Activated CD4-positive, CD25-positive, alpha-beta regulatory T cell (primary cell): ENCODE measurements at places on chromosomes 4 and X.

DNA sequence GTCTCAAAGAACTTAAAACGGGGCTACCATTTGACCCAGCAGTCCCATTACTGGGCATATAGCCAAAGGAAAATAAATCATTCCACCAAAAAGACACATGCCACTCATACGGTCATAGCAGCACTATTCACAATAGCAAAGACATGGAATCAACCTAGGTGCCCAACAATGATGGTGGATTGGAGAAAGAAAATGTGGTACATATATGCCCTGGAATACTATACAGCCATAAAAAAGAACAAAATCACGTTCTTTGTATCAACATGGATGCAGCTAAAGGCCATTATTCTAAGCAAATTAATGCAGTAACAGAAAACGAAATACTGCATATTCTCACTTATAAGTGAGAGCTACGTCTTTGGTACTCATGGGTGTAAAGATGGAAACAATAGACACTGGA, 138.1 kb upstream of the NEIL3 start:
- no peak for DNase-seq

DNA sequence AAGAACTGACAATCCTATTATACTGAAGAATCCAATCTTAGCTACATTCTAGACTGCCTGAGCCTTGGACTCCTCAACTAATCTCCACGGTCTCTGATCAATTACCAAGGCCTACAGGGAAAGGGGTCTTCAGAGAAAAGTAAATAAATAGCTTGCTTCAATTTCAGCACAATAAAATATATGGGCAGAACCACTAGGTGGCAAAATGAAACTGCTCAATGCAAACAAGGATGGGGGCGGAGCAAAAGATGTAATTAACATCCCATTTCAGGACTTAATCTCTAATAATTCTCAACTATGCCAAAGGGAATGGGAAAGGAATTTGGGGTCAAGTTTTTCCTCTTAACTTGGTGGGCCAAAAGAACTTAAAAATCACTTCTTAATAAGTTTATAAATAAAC, 78.4 kb upstream of the MAP3K15 start:
- peak; percentile 1 for DNase-seq

GRCh38 chr4:169810325-169811323, 52.9 kb upstream of the HPF1 start:
- DNase-seq = no peak

DNA sequence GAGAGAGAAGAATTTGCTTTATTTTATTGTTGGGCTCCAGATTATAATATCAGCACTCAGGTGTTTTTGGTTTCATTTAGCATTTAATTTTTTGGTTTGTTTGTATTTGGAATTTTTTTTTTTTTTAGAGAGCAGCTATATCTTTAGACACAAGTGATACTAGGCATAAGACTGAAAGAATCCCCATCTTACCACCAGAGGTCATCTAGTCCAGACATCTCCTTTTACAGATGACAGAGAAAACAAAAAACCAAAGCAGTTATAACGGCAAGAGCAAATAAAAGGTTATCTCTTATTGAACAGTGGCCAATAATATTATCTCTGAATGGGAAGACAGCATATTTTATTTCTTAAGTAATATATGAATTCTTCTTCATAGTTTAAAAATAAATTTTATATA, 22.8 kb downstream of the USP38 start:
- no peak for DNase-seq

DNA sequence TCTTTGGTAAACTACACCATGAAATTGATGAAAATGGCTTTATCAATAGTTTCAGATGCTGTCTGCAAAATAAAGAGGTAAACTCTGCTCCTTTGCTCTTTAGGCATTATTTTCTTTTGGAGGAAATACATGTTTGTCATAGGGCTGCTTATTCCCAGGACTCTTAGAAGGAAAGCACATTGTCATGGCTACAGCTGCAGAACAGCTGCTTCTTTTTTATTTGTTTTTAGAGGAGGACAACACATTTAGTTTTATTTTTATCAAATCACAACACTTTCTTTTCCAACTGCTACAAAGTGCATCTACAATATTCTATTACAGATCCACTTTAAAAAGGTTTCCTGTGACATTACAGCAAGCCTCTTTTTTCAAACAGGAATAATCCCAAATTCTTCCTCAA, 12.7 kb upstream of the HPF1 start:
- no peak for DNase-seq

DNA sequence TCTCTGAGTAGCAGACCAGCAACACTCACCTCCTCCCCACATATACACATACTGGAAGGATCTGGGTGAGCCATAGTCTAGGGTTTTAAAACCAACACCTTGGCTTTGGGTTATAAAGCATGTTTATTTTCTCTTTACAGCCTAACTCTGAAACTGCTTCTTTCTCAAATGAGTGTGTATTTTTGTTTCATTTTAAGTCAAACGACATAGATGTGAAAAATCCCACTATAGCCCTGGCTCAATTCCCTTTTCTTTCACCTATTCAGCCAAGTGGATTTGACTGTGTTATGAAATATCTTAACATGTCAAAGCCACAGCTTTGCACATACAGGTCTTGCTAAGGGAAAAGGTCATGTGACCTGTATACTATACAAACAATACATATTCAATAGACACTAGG, 13.8 kb downstream of the NEXMIF start:
- no peak for DNase-seq

DNA sequence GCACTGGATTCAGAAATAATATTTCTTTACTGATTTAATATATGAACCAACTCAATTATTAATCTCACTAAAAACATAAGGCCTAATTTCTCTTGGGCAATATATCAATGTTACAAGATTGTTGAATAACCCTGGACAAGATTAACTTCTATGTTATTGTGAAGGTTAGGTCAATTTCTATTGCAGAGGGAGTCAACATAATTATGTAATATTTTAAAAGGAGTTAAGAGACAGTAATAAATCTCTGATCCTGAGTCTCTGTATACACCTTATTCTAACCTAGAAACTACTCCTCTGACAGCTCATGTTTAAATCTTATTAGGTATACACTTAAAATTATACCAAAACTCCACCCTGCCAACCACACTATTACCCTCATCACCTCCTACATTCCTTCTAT, 15.1 kb upstream of the GPRIN3 start:
- DNase-seq = no peak

GRCh38 chrX:98956014-98956413, 1454.1 kb downstream of the PCDH19 start:
- DNase-seq = no peak

GRCh38 chr4:173998471-173999144, 284.9 kb downstream of the FBXO8 start:
- DNase-seq = no peak

DNA sequence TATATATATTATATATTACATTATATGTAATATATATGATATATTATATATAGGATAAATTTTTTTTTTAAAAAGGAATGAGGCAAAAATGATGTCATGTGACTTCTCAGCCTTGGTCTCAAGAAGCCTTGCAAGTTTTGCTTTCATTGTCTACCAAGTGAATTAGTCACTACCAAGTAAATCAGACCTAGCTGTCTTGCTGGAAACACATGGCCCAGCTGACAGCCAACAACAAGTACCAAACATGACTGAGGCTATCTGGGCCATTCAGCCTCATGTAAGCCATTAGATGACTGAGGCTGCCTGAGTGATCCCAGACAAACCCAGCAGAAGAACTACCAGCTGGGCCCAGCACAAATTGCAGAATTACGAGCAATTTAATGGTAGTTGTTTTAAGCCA, 44.9 kb downstream of the HAND2 start:
- no peak for DNase-seq

DNA sequence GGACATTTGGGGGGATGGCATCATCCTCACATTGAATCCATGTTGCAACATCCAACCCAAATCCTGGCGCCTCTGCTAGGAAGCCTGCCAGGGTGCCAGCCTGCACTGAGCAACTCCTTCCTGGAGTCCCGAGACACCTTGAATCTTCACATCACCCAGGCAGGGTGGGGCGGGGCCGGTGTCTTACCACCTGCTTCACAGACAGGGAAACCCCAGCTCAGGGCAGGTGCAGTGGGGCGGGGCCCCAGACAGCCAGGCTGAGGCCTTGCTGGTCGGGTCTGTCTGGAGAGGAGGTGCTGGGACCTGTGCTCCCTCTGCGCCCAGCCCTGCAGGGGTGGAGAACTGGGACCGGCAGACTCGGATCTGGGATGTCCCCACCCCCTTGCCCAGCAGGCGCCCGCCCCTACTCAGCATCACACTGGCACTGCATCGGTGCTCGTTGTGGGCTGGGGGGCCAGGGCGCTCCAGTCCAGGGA, 31.5 kb upstream of the HTRA3 start:
- DNase-seq = no peak

GRCh38 chr4:33064238-33064637, 2344.1 kb downstream of the PCDH7 start:
- no peak for DNase-seq

GRCh38 chr4:14334166-14334565, 668.1 kb upstream of the CPEB2 start:
- DNase-seq = no peak

DNA sequence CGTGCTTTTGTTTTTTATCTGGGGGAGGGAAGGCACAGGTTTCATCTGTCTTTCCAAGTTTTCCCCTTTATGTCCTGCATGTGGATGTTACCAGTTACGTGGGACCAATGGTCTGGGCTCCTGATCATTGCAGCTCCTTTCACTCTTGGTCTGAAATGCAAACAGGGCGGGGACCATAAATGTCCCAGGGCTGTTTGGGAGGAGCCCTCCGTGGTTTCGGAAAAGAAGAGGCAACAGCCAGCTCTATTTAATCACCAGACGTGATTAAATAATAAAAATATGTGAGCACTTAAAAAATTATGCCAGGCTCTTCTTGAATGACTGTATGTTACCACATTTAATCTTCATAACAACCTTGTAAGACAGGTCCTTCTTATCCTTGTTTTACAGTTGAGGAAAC, 30.8 kb upstream of the C1GALT1C1 start:
- no peak for DNase-seq

GRCh38 chr4:4792466-4792865, 67.0 kb upstream of the MSX1 start:
- DNase-seq = no peak

DNA sequence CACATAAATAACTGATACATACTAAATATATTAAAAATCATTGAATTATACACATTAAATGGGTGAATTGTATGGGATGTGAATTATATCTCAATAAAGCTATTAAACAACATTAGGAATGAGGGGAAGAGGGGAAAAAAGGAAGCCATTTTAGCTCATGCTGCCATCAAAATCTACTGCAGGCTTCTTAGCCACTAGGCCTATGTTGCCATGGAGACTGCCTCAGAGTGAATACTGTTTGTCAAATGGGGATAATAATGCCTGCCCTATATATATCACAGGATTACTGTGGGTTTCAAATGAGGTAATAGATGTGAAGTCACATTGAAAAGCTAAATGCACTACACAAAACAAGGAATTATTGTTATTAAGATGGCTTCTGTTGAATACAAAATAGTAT, 21.2 kb downstream of the TMEM255A start:
- DNase-seq = no peak

DNA sequence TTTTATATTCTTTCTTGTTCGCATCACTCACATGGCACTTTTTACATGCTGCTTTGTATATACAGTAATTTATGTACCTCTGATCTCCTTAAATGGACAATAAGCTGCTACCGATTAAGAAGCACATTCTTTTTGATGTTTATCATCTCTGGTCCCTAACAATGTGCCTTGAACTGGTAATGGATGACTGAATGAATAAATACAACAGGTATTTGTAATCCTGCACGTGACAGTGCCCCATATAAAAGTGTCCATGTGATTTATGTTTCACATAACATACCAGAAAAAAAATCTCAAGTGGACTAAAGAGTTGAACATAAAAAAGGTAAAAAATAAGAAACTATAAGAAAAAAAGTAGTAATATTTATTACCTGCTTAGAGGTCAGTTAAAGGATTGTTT, 7.7 kb upstream of the SLAIN2 start:
- DNase-seq = no peak
